Muscle of leg (tissue), 16 donors: ENCODE measurements at places on chromosomes 3 and 15. TPM values are rescaled to one million over a fixed set of nuclear protein-coding genes. Genes with fewer than 3 reads are reported as not detected.

- no peak overlapping the region for H3K4me3 ChIP-seq
- no peak for DNase-seq
- H3K4me1 ChIP-seq: no peaks in the 10 kb centered on the region
Measured at GRCh38 chr3:139586420-139587017, 47.0 kb upstream of the RBP1 start.

- no peaks in the 10 kb centered on the region for H3K36me3 ChIP-seq
- DNase-seq: no peak
- no peaks in the 10 kb centered on the region for H3K4me1 ChIP-seq
- H3K27me3 ChIP-seq: no peaks in the 10 kb centered on the region
- no peak overlapping the region for H3K27ac ChIP-seq
- no peak overlapping the region for H3K4me3 ChIP-seq
Measured at GRCh38 chr3:19749448-19750017, 184.5 kb downstream of the EFHB start.

- DNase-seq: no peak
- H3K27ac ChIP-seq: no peak overlapping the region
- H3K4me1 ChIP-seq: no peaks in the 10 kb centered on the region
- H3K36me3 ChIP-seq: no peaks in the 10 kb centered on the region
Measured at GRCh38 chr3:18675197-18675596, 250.1 kb upstream of the SATB1 start.

DNA sequence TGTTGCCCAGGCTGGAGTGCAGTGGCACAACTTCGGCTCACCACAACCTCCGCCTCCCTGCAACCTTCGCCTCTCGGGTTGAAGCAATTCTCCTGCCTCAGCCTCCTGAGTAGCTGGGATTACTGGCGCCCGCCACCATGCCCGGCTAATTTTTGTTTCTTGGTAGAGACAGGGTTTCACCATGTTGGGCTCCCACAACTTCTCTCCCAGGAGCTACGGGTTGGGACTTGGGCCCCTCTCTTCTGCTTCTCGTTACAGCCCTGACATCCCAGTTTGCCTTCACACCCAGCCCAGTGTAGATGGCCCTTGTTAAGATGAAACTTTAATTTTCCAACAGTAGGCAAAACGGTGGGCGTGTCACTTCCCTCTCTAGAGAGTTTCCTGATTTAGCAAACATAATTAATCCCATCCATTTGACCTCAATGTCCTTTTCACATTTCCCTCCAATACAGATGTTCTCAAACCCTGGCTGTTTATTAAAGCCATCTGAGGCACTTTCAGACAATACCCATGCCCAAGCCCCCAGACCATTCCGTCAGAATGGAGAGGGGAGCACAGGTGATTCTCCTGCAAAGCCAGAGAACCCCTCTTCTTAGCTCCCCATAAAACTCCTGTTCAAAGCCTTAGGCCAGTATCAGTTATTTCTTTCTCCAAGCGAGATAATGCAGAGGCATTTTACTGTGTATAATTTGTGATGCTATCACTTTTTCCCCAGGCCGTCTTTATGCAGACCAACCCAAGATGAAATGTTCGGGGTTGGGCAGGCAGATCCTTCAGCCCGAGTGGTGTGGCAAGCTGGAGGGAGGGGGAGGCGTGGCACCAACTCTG lies 245.7 kb downstream of the XXYLT1 start:
- peaks cover 3% of the 10 kb centered on the region for H3K4me1 ChIP-seq
- H3K27ac ChIP-seq: no peak overlapping the region
- DNase-seq: no peak
- no peaks in the 10 kb centered on the region for H3K36me3 ChIP-seq

DNA sequence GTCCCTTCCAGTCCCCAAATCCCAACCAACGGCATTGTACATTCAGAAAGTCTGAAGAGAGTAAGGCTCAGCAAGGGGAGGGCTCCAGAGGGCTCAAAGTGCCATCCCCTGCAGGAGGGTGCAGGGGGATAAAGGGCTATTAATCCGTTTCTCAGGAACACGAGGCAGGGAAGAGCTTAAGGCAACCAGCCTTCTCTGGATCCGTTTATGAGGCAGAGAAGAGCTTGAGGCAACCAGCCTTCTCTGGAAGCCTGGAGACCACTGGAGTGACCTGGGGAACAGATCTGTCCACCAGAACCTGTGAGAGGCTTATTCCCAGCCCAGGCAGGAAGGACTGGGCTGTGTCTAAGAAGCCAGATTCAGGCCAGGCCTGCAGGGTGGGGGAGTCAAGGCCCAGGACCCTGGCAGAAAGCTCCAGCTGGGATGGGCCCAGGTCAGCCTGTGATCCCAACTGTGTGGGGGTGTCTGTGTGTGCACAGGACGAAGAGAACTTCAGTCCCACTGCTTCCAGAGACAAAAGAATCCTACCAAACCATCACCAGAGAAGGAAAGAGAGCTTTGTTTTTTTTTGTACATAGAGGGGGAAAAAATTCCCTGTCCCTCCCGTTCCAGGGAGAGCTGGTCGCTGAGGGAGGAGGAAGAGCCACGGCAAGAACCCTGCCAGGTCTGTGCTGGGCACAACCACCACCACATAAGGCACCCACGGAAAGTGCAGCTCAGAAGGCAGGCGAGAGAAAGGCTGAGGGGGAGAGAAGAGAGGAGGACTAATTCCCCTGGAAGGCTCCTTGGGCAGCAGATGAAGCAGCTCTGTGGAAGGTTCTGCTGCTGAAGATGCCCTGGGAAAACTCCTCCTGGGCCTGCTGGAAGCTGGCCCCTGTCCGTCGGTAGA lies 1.6 kb upstream of the ULK3 start:
- H3K27me3 ChIP-seq: no peaks in the 10 kb centered on the region
- peaks cover 48% of the 10 kb centered on the region for H3K36me3 ChIP-seq
- DNase-seq: no peak
- H3K4me3 ChIP-seq: no peak overlapping the region

- no peaks in the 10 kb centered on the region for H3K4me1 ChIP-seq
- no peak overlapping the region for H3K4me3 ChIP-seq
- DNase-seq: no peak
- no peaks in the 10 kb centered on the region for H3K27me3 ChIP-seq
Measured at GRCh38 chr15:29064290-29064689, 178.5 kb downstream of the APBA2 start.

Gene IGF1R
- total RNA-seq: 19.7 TPM

Gene MYL3
- total RNA-seq: 107 TPM

- no peaks in the 10 kb centered on the region for H3K4me1 ChIP-seq
- H3K36me3 ChIP-seq: no peaks in the 10 kb centered on the region
- DNase-seq: no peak
Measured at GRCh38 chr15:98402486-98402885, 245.9 kb upstream of the IGF1R start.
